Osteocyte (in vitro differentiated cells): ENCODE measurements at places on chromosomes 12 and 14. TPM values are rescaled to one million over a fixed set of nuclear protein-coding genes. Genes with fewer than 3 reads are reported as not detected.

LARP4 gene
- 42.1 and 48.2 TPM in 2 replicates for total RNA-seq

GPR162 gene
- total RNA-seq, result 11.5 and 12.0 TPM in 2 replicates

KRT73 gene
- not detected in 2 replicates for total RNA-seq

B3GNT4 gene
- 0.21 and 0.64 TPM in 2 replicates for total RNA-seq

POLE2 gene
- total RNA-seq, result 4.1 and 4.8 TPM in 2 replicates

DNA sequence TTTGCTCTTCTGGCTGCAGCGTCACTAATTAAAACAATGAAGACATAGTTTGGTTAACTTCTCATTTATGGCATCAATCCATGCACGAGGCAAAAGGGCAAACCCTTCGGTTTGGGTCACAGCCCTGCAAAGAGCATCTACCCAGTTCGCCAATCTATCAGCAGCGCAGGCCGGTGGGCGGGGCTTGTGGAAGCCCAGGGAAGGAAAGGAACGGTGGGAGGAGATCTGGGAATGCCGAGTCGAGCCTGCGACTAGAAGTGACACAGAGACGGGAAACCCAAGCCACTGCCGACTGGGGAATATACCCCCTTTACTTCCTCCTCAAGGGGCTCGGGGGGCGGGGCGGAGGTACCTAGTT, 466 bp downstream of the KICS2 start:
- peak overlapping the region; percentile 96 for H3K4me3 ChIP-seq
- no peaks in the 10 kb centered on the region for H3K36me3 ChIP-seq
- peaks cover 10% of the 10 kb centered on the region for H3K4me1 ChIP-seq
- peak; percentile 92 for DNase-seq
- peaks cover 4% of the 10 kb centered on the region for H3K27me3 ChIP-seq

GRCh38 chr12:15540469-15540872, 218.2 kb downstream of the PTPRO start:
- no peaks in the 10 kb centered on the region for H3K36me3 ChIP-seq
- peak overlapping the region; percentile 74 for H3K27ac ChIP-seq
- no peak overlapping the region for H3K4me3 ChIP-seq
- H3K27me3 ChIP-seq, result no peaks in the 10 kb centered on the region
- DNase-seq, result no peak

DNA sequence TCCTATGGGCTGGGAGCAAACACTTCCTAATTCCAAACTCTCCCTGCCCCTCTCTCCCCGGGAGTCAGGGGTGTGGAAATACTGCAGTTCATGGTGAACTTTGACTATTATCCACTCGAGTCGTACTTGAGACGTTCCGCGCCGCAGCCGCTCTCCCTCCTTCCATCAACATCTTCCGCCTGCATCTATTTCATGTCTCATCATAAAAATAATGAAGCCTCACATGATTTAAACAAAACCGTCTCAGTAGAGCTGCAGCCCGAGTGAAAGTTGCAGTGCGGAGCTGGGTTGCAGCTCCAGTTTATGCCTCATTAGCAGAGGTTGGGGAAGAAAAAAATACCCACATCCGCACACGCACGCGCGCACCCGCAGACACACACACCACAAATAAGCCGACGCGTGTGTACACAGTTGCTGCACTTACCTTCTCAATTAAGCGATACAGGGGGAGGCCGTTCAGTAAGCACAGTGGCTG, 283 bp downstream of the LMO3 start:
- H3K4me3 ChIP-seq, result peak overlapping the region; percentile 80
- peaks cover 17% of the 10 kb centered on the region for H3K4me1 ChIP-seq
- no peak overlapping the region for H3K27ac ChIP-seq
- H3K36me3 ChIP-seq, result no peaks in the 10 kb centered on the region

DNA sequence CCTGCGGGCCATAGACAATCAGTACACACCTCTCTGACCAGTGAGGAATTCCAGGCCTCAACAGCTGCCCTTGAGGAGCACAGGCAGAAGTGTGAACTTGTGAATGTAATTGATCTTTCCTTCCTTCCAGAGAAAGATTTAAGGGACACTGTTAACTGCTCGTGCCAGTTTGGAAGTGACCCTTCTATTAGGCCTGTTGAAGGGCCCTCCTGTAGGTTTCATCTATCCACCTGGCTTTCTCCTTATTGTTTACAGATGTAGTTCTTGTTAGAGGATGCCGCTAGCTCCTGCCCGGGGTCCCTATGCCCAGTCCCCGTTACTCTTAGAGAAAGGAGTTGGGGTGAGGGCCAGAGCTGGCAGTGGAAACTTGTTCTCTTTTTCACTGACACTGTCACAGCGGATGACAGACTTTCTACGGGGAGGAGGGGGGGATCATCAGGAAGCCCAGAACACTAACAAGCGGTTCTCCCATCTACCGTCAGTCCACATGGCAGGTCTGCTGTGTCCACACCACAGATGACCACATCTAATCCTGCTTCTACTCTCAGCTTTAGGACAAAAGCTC, 42.6 kb downstream of the SH2B3 start:
- H3K4me1 ChIP-seq, result peaks cover 25% of the 10 kb centered on the region
- H3K27ac ChIP-seq, result no peak overlapping the region
- H3K27me3 ChIP-seq, result no peaks in the 10 kb centered on the region

DNA sequence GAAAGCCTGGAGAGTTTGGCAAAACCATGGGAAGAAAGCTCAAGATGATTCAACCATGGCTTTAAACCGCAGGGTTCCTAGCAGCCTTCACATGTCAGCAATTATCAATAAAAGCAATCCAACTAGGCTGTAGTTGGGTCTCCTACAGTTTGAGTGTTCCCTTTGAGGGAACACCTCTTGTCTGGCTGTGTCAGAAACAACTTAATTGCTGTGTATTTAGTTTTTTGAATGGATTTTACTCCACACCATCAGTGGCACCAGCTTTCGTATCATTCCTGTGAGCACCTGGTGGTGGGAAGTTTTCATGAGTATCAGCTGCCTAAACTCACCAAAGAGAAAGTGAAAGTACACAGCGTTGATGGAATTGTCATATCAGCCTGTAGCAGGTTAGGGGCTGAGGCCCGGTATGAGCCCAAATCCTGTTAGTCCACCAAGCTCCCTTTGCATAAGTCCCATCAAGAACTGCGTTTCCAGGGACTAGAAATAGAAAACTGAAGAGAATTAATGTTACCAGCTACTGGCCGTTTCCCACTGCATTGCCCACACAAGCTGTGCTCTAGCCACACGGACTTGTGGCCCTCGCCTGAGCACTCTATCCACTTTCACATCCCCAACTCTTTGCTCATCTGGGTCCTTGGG, 10.9 kb upstream of the IL26 start:
- no peaks in the 10 kb centered on the region for H3K36me3 ChIP-seq
- H3K27ac ChIP-seq, result no peak overlapping the region
- no peak overlapping the region for H3K4me3 ChIP-seq
- peaks cover 27% of the 10 kb centered on the region for H3K4me1 ChIP-seq

- no peak for DNase-seq
- H3K27me3 ChIP-seq, result peaks cover 13% of the 10 kb centered on the region
- no peaks in the 10 kb centered on the region for H3K36me3 ChIP-seq
- H3K27ac ChIP-seq, result no peak overlapping the region
- no peaks in the 10 kb centered on the region for H3K4me1 ChIP-seq
- H3K4me3 ChIP-seq, result no peak overlapping the region
These were observed 18.6 kb upstream of the EIF5 start for GRCh38 chr14:103315351-103315911.

GRCh38 chr14:91935586-91935985, 11.9 kb downstream of the FBLN5 start:
- no peak for DNase-seq
- no peaks in the 10 kb centered on the region for H3K27me3 ChIP-seq
- no peak overlapping the region for H3K4me3 ChIP-seq
- H3K27ac ChIP-seq, result no peak overlapping the region

DNA sequence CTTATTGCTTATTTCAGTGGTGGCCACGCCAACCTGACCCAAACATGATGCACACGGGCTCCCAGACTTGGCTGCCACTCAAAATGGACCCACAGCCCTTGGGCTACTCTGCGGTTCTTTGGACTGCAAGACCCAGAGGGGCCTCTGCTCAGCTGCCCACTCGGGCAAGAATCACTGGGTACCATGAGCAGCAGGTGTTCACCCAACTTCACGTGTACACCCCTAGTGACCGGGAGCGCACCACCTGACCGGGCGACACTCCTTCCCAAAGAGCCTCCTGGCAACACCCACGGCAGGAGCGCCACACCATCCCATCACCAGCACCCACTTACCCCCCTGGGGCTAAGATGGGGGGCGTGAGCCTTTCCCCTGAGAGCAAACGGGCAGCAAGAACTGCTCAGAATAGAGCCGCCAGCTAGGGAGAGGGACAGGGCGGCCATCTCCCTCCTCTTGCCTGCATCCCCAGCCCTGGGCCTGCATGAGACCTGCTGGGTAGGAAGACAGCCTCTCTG, 32.0 kb downstream of the CCNK start:
- H3K27ac ChIP-seq, result no peak overlapping the region
- peaks cover 13% of the 10 kb centered on the region for H3K36me3 ChIP-seq
- no peak overlapping the region for H3K4me3 ChIP-seq
- H3K27me3 ChIP-seq, result no peaks in the 10 kb centered on the region
- DNase-seq, result no peak
- peaks cover 32% of the 10 kb centered on the region for H3K4me1 ChIP-seq

DNA sequence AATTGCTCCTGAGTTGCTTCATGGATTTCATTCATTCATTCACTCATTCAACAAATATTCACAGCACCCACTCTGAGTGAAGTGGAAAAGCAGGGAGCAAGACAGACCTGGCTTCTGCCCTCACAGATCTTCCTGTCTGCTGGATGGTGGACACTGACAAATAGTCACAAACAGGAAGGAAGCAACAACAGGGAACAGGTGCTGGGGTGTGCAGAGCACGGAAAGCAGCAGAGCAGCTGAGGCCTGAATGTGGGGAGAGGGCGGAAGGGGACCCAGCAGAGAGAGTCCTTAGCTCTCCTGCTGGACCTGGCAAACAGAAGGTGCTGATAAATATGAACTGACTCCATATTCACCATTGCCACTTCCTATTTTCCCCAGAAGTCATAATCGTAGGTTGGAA, 54.4 kb downstream of the SETD3 start:
- H3K4me3 ChIP-seq, result no peak overlapping the region
- H3K36me3 ChIP-seq, result peaks cover 42% of the 10 kb centered on the region
- no peak for DNase-seq
- peak overlapping the region; percentile 37 for H3K27ac ChIP-seq
- no peaks in the 10 kb centered on the region for H3K27me3 ChIP-seq

- H3K4me1 ChIP-seq, result no peaks in the 10 kb centered on the region
- no peak overlapping the region for H3K4me3 ChIP-seq
- H3K27me3 ChIP-seq, result peaks cover 17% of the 10 kb centered on the region
- no peaks in the 10 kb centered on the region for H3K36me3 ChIP-seq
- H3K27ac ChIP-seq, result no peak overlapping the region
These were observed 298.1 kb upstream of the PRICKLE1 start for GRCh38 chr12:42887657-42888056.

GRCh38 chr12:57434517-57435223, at the start of gene INHBC:
Gene INHBC, plus strand, starts transcription at chr12:57434784. Its CDS starts 103 bp downstream, at chr12:57434887.
- H3K27ac ChIP-seq, result no peak within 1 kb of the TSS
- DNase-seq, result no peak

DNA sequence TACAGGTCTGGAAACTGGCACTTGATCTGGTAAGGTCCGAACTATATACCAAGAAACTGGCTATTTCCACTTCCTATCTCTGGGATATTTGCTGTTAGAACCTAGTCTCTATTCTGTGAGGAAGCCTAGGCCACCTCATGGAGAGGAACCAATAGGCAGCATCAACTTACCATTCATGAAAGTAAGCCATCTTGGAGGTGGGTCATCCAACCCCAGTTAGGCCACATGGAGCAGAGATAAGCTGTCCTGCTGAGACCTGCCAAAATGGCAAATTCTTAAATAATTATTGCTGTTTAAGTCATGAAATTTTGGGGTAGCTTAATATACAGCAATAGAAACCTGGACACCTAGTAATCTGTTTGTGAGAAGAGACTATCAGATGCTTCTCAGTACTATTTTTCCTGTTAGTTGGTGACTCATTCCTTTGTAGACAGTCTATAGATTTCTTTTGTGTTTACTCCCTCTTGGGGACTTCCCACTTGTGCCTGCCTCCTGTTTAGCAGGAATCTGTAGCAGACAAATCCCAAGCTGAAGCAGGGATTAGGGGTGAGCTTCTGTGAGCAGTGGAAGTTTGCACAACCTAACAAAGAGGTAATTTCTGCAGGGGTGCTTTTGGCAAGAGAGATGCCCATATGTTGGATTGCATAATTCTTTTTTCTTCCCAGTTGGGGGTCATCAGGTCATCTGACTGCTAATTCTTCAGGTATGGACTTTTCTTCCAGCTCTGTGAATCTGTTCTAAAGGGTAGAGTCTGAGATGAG, 136.8 kb downstream of the IGF1 start:
- H3K27ac ChIP-seq, result no peak overlapping the region
- H3K4me3 ChIP-seq, result no peak overlapping the region
- H3K27me3 ChIP-seq, result no peaks in the 10 kb centered on the region
- no peak for DNase-seq
- H3K36me3 ChIP-seq, result no peaks in the 10 kb centered on the region

DNA sequence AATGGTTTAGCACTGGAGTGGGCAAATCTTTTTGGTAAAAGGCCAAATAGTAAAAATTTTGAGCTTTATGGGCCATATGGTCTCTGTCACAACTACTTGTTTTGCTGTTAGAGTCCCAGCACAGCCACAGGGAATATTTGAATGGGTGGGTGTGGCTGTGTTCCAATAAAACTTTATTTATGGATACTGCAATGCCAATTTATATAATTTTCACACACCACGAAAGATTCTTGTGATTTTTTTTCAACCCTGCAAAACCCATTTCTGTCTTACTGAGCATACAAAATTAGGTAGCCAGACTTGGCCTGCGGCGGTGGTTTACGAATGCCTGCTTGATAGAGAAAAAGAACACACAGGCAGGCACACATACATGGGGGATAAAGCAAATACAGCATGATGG, 28.3 kb downstream of the TMEM120B start:
- DNase-seq, result no peak
- H3K4me3 ChIP-seq, result no peak overlapping the region
- H3K27ac ChIP-seq, result no peak overlapping the region
- no peaks in the 10 kb centered on the region for H3K27me3 ChIP-seq
- no peaks in the 10 kb centered on the region for H3K4me1 ChIP-seq

DNA sequence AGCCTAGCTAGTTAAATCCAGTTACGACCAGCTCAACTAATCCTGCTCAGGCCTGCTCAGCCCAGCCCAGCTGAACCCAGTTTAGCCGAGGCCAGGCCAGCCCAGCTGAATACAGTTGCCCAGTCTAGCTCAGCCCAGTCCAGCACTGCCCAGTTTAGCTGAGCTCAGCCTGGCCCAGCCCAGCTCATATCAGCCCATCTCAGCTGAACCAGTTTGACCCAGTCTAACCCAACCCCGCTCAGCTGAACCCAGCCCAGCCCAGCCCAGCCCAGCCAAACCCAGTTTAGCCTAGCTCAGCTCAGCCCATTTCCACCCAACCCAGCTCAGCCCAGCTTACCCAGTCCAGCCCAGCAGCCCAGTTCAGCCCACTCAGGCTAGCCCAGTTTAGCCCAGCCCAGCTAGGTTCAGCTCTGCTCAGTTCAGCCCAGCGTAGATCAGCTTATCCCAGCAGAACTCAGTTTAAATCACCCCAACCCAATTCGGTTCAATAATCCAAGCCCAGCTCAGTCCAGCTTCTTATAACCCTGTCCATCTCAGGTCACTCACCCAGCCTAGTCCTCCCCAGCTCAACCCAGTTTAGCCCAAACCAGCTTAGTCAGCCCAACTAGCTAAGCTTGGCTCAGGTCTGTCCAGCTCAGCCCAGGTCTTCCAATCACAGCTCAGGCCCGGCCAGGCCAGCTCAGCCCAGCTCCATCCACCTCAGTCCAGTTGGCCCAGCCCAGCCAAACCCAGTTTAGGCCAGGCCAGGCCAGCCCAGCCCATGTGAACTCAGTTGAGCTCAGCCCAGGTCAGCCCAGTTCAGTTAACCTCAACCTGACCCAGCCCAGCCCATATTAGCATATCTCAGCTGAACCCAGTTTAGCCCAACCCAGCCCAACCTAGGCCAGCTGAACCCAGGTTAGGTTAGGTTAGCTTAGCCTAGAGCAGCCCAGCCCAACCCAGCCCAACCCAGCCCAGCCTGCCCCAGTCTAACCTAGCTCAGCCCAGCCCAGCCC, 76.7 kb downstream of the TMEM121 start:
- no peak overlapping the region for H3K4me3 ChIP-seq
- H3K4me1 ChIP-seq, result no peaks in the 10 kb centered on the region
- no peak overlapping the region for H3K27ac ChIP-seq
